ENCODE measurements at places on chromosomes 6 and 20.

DNA sequence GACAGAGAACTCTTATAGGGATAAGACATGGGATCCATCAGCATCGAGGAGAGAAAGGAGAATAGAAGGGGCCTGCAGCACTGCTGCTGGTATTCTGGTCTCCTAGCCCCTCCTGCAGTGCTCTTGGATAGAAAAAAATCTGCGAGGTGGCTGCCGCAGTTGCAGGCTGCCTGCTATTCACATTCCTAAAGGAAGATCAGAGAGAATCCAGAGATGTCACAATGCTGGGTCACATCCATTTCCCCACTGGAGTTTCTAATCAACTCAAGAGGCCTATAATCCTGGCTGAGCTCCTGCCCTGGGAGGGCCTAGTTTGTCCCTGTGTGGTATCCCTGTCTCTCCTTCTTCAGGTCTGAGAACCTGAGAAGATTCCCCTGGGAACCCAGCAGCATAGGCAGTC, 357.8 kb downstream of the MAFB start:
- no peak for DNase-seq

GRCh38 chr6:156283091-156283490, 494.1 kb upstream of the ARID1B start:
- no peak for DNase-seq

DNA sequence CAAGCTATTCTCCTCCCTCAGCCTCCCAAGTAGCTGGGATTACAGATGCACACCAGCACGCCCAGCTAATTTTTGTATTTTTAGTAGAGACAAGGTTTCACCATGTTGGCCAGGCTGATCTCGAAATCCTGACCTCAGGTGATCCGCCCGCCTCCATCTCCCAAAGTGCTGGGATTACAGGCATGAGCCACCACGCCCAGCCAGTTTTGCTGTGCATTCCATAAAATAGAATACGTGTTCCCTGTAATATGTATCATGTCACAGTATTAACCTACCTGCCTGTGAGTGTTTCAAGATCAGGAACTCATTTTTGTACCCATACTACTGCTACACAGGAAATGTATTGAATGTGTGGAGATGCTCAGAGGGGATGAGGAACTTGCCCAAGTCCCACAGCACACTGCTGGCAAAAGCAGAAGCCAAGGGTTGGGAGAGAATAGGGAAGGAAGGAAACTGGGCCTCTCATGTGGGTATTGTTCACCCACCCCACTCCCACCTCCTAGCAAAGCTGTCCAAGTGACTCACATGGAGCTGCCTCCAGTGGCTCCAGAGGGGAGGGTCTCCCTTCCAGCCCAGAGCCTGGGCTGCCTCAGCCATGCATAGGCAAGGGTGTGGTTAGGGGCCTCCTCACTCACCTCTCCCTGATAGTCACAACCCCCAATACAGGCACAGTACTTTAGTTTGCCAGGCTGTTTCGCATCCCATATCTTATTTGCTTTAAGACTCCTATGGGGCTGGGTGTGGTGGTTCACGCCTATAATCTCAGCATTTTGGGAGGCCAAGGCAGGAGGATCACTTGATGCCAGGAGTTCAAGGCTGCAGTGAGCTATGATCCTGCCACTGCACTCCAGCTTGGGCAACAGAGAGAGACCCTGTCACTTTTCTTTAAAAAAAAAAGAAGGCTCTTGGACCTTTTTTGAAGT, 9.4 kb downstream of the HM13 start:
- DNase-seq, result no peak

DNA sequence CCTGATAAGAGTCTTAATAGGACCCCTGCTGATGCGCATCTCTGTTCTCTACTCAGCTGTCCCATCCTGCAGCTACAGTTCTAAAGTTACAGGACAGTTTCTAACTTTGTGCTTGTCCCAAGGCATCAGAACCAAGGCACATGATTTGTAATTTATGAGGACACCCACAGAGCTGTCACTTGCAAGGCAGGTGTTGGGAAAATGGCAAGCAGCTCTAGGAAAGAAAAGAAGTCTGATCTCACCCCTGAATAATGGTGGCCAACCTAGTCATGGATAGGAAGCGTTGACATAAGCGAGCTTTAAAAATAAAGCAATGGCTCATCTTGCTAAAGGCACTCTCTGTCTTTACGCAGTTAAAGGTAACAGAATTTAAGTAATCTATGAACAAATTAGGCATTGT, 127.6 kb upstream of the VGLL2 start:
- DNase-seq, result no peak

GRCh38 chr6:39365281-39366074, 43.0 kb upstream of the KCNK16 start:
- DNase-seq, result no peak

Measured in CD4-positive, alpha-beta T cell treated with Interleukin-2 at 100 ng/mL for 4 hours (primary cell).